ENCODE measurements at places on chromosomes 5 and 9.

GRCh38 chr9:133982971-133983720 lies 9.0 kb downstream of the VAV2 start:
- DNase-seq, result no peak

- no peak for DNase-seq
Observed at GRCh38 chr5:135488727-135489465, 36.7 kb upstream of the TIFAB start.

DNA sequence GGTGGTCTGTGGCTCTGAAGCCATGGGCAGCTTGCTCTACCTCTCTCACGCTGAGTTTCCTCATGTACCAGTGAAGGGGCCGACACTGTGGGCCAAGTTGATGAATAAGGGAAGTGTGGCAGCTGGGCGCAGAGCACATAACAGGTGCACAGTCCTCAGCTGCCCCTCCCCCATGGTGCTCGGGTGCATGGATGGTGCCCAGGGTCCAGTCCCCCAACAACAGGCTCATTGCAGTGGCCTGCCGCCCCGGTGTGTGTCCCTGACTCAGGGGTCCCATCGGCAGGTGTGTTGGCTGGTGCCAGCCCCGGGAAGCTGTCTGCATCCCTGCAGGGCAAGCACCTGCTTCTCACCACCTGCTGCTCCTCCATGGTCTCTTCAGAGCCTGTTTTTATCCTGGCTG lies 36.6 kb downstream of the COL5A1 start:
- DNase-seq, result no peak

- DNase-seq, result no peak
Observed at GRCh38 chr9:70761139-70761670, 346.7 kb upstream of the KLF9 start.

GRCh38 chr9:110452227-110452801 lies 114.7 kb upstream of the TXNDC8 start:
- no peak for DNase-seq
